Central memory CD8-positive, alpha-beta T cell (primary cell): ENCODE measurements at places on chromosomes 16 and 17.

- no peak for DNase-seq
Measured at GRCh38 chr17:16129441-16130205, 85.7 kb downstream of the NCOR1 start.

- DNase-seq, result no peak
Measured at GRCh38 chr16:69890114-69890891, 60.8 kb upstream of the CLEC18A start.

DNA sequence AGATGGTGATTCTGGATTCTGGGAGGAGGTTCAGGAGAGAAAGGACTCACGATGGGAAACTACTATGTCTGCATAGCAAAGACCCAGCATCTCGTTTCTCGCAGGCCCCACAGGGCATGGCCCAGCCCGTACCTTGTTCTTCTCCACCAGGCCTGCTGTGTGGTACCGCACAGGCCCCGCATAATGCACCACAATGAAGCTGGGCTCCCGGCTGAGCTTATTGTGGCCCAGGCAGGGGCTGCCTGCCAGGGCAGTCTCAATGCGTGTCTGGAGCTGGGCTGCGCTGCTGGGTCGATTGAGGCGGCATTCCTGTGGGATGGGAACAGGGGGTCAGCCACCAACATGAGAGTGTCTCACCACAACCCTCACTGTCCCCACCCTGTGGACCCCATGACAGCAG is 20.4 kb downstream of the ZNHIT3 start:
- no peak for DNase-seq

DNA sequence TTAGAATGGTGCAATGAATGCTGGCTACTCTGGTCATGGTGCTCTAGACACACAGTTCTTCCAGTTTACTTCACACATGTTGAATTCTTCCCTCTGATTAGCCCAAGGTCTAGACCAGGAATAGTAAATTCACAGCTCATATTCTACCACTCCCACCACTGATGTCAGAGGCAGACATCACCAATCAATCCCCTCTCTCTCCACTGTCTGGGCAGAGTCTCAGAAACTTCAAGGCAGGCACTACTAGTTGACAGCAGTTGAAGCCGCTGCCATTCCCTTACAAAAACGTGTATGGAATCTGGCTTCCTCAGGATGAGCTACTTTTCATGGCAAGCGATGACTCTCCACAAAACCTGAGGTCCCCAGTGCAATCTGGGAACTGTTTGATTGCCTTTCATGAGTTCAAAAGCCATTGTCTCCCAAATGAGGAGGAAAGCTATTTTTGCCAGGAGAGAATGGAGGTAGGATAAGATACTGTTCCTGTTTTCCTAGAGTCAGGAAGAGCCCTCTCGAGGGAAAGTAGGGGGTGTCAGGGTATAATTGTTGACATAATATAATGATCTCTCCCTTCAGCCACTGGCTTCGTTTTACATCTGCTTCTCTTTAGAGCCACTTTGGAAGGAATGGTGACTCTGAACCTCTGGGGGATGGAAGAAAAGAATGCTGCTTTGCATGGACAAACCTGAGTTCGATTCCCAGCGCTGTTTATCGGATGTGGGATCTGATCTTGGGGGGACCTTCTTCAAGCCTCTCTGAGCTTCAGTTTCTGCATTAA is 90.0 kb downstream of the FOXL1 start:
- no peak for DNase-seq

DNA sequence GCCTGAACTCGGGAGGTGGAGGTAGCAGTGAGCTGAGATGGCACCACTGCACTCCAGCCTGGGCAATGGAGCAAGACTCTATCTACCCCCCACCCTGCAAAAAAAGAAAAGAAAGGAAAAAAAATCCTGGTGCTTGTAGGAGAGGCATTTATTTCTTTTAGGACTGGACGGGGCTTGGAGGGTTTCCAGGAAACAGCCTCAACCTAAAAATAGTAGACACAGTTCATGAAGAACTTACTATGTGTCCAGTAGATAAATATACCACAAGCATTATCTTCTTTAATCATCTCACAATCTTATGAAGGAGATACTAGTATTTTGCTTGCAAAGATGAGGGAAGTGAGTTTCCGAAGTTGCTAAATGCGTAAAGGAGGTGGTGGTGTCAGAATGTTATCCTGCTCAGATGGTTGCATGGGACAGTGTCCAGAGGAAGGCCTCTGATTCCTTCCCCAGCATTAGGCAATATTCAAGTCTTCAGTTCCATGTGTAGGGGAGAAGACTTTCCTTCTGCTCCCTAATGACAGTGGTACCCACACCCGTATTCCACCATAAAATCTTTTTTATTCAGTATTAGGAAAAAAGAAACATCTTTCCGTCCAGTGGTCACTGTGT is 263.2 kb downstream of the WWOX start:
- DNase-seq, result no peak

DNA sequence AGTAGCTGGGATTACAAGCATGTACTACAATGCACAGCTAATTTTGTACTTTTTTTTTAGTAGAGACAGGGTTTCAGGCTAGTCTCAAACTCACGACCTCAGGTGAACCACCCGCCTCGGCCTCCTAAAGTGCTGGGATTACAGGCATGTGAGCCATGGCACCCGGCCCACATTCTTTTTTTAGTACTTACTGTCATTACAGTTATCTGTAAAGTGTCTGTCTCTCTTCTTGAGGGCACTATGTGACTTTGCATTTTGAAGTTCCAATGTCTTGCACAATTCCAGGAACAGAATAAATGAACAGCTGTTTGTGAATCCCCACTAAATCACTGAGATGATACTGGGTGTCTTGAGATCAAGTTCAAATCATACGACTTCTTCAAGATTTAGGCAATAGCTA is 1540.3 kb downstream of the CDH11 start:
- DNase-seq, result no peak
